ENCODE measurements at places on chromosomes 5 and 9.

DNA sequence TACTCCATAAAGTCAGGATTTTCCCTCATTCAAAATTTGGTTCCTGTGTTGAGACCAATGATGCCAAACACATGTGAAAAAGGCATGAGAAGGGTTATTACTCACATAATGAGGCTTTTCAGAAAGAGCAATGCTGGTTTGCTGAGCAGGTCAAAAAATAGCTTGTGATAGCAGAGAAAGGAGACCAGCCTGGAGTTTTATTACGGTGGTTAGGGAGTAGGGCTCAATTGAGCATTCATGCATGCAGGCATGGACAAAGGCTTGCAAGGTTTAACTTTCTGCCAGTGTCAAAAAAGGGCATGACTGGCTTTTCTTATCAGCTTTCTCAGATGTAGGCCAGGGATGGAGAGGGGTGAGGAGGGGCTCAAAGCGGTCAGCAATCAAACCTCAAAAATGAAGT is 628.3 kb downstream of the DNAH5 start:
- DNase-seq: no peak

DNA sequence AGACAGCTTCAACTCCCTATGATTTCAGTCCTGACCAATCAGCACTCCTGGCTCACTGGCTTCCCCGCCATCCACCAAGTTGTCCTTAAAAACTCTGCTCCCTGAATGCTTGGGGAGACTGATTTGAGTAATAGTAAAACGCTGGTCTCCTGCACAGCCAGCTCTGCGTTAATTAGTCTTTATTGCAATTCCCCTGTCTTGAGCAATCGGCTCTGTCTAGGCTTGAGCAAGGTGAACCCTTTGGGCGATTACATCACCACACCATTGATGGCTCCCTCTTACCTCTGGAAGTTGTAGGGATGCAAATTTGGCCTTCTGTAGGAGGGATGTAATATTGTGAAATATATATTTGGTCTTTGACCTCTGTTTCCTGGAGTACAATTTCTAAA is 2.9 kb upstream of the SLC23A1 start:
- no peak for DNase-seq

DNA sequence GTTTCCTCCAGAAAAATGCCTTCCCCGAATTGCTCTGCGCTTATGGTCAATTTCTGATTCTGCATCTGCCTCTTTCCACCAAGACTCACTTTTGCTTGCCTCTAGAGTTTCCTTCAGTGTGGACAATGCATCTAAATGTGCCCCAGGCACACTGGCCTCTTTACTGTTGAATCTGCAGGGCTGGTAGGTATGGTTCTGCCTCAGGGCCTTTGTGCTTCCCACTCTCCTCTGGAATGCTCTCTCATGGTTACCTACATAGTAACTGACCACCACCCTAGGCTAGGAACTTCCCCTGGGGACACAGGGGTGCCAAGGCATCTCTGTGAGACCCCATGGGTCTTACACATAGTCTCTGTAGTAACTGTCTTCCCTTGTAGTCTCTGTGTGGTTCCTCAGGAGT is 1258.6 kb downstream of the CDH12 start:
- no peak for DNase-seq

- DNase-seq: no peak
Observed at GRCh38 chr5:95449460-95449859, 58.3 kb downstream of the FAM81B start.

DNA sequence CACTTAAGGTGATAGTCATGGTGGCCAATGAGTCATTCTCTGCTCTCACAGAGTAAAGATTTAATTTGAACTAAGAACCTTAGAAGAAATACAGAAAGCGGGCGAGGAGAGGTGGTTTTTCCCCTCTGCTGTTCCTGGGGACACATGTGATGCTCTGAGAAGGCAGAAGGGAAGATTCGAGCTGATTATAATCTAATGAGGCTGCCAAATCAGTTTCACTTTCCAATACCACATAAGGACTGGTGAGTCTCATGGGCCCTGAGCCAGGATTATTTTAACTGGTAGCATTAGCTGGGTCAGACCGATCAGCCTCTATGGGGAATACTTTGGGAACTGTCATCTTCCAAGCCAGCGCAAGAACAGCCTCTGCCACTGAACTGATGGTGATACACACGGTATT is 116.5 kb downstream of the SLC1A3 start:
- DNase-seq: no peak

Data from adipocyte (in vitro differentiated cells).